ENCODE measurements at places on chromosomes 5 and 9.

DNA sequence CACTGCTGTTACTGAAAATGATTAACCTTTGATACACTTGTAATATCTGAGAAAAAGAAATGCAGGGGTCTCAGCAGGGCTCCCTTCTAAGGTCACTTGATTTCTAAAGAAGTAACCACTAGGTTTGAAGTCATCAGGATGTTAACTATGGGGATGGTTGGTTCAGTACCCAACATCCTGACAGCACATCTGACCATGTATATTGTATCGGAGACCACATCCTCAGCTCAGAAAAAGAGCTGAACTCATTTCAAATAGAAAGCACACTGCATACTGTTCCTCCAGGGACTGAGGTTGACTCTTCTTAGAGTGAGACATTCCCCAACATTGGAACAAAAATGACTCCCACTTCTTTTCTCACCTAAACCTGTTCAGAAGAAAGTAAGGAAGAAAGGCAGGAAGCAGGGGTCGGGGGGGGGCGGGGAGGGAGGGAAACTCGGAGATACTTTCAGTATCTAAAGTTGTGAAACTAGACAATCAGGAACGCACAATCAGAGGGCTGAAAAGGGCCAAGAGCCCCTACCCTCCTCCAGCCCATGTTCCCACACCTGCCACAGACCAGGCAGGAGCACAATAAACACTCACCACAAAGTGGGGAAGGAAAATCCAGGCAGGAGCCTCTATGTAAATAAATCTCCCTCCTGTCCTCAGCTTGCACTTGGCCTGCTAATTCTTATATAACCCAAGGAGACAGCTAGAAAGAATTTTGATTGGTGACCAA is 730 bp upstream of the GZMA start:
- DNase-seq: no peak

- DNase-seq: no peak
Measured at GRCh38 chr5:111667128-111667736, 89.8 kb downstream of the NREP start.

GRCh38 chr5:80967500-80968181 is 7.5 kb downstream of the RASGRF2 start:
- no peak for DNase-seq

DNA sequence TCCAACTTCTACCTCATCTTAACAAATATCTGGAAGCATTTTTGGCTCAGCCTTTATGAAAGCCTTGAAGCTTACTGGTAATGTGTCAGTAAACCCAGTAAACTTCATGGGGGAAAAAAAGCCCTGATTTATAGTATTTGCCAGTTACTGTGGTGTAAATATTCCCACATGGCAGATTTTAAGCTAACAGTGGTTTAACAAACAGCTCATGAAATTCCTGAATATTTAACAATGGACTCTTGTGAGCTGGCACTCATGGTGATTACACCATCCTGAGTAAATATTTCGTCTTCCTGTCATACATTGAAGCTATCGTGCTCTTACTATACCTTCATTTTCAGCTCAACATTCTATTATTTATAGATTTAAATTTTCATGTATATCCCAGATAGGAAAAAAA is 57.0 kb upstream of the ACOT12 start:
- DNase-seq: no peak

GRCh38 chr9:129567329-129567728 is 53.6 kb downstream of the C9orf50 start:
- DNase-seq: no peak

DNA sequence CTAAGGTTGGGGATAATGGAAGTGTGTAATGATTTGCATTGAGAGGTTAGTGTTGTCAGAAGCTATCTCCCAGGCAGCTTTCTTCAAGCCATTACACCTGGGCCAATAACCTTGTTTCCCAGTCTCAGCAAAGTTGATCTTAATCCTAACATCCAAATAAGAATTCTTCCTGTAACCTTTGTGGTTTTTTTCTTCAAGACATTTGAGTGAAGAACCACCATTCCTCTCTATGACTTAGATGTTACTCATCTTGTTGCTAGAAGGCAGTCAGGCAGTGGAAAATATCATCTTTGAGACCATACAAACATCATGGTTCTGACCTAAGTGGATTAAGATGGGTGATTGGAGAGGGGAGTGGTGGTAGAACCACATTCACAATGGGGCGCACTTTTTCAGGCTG is 103.5 kb downstream of the NDUFAF2 start:
- no peak for DNase-seq

- no peak for DNase-seq
Measured at GRCh38 chr5:139381837-139382761, 998 bp downstream of the SLC23A1 start.

- DNase-seq: no peak
Measured at GRCh38 chr5:91018200-91018599, 364.9 kb downstream of the ARRDC3 start.

DNA sequence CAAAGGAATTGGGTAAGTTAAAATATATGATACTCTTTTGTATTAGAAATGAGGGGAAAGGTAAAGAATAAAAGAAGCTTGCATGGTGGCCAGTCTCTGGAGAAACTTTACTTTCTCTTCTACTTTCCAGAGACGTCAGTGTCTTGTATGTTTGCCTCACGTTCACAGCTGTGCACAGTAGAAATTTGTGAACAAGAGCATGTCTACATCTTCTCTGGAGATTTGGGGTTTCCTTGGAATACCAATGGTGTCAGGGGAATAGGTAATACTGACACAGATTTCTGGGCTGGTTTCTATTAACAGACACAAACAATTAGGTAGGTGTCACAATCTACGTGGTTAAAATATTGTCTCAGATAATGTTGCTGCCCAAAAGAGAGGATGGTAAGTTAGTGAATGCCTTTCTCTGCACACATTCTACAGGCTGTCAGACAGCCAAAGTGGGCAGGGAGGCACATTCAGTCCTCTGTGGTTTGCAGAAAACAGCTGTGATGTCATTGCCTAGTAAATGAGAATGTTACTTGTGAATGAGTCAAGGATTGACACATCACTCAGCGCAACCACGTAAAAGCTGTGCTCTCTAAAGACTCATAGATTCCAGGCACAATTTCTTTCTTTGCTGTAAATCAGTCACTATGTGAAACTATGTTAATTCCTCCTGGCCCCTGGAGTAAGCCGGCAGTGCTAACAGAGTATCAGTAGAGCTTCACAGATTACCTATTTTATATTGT is 397.1 kb downstream of the MAN2A1 start:
- DNase-seq: no peak

DNA sequence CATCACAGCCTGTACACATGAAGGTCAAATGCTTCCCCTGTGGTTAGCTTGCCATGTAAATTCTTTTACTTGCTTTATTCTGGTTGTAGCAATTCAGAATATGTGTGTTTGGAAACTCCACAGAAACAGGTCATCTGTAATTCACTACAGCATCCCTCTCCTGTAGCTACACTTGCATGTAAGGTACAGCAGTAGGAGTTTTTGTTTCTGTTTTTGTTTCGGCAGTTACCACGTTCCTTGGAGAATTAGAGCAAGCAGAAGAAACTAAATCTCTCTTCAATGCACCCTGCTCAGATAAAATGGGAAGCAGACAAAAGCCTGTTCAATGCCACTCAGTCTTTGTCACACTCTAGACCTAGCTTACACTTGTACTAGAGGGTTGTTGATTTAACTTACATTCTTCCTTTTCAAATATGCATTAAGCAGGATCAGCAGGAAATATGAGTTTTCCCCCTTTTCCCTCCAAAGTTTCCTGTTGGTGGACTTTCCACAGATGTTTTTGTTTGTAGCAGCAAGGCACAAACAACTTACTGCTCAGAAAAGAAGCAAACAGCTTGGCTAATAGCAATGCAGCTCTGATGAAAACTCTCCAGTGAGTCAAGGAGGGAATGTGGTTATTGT is 80.9 kb downstream of the YIPF5 start:
- no peak for DNase-seq

- DNase-seq: no peak
Measured at GRCh38 chr9:122444041-122444733, 33.5 kb downstream of the OR1J1 start.

- no peak for DNase-seq
Measured at GRCh38 chr5:132074772-132075718, 1.5 kb downstream of the CSF2 start.

DNA sequence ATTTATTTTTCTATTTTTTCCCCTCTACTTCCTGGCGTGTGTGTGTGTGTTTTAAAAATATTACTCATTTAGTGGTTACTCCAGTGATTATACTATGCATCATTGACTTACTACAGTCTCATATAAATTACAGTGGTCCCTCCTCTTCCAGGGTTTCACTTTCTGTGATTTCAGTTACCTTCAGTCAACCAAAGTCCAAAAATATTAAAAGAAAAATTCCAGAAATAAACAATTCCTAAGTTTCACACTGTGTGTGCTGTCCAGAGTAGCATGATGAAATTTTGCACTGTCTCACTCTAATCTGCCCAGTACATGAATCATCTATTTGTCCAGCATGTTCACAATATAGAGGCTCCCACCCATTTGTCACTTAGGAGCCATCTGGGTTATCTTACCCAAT is 47.4 kb upstream of the CCDC112 start:
- DNase-seq: no peak

GRCh38 chr9:33375841-33376321 is 26.5 kb downstream of the AQP7 start:
- no peak for DNase-seq

GRCh38 chr5:43231977-43232376 is 40.0 kb downstream of the NIM1K start:
- no peak for DNase-seq

GRCh38 chr9:122819326-122819725 is 9.1 kb downstream of the PDCL start:
- DNase-seq: no peak

DNA sequence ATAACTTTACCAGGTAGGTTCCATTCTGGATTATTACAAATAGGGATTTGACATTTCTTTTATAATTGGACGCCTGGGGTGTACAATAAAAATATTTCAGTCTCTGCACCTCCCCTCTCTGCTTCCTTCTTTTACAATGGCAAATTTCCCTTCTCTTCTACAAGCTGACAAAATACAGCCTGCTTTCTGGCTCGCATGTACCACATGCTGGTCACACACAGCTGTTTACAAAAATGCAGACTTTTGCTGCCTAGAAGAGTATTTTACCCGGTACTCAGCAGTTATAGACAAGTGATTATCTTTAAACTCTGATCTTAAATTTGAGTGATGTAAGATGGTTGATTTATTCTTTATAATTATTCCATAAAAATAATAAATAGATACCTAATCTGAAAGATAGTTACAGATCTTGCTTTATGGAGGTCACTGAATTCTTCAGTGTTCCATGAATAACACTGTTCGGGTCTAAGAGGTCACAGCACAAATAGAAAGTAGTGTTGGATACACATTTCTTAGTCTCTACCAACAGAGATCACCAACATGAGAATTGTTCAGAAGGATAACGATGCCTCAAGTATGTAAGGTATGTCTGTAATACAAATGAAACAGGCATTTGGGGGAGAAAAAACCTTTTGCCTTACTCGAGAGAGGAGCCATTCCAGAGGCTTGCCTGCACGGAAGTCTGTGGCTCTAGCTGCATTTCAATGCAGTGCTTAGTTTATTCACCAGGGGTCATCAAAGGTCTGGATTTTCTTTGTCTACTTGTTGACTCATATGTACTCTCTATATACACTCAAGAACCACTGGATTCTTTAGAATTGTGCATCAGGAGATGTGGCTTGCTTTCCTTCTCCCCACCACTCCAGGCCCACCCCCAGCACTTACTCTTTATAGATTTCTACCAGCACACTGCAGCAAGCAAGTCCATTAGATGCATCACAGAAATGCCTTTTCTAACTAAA is 206.6 kb upstream of the RFX3 start:
- peak; percentile 73 for DNase-seq

GRCh38 chr5:6006838-6007314 is 371.5 kb downstream of the MED10 start:
- DNase-seq: no peak

- DNase-seq: no peak
Measured at GRCh38 chr9:121754655-121755436, 103.4 kb downstream of the DAB2IP start.

DNA sequence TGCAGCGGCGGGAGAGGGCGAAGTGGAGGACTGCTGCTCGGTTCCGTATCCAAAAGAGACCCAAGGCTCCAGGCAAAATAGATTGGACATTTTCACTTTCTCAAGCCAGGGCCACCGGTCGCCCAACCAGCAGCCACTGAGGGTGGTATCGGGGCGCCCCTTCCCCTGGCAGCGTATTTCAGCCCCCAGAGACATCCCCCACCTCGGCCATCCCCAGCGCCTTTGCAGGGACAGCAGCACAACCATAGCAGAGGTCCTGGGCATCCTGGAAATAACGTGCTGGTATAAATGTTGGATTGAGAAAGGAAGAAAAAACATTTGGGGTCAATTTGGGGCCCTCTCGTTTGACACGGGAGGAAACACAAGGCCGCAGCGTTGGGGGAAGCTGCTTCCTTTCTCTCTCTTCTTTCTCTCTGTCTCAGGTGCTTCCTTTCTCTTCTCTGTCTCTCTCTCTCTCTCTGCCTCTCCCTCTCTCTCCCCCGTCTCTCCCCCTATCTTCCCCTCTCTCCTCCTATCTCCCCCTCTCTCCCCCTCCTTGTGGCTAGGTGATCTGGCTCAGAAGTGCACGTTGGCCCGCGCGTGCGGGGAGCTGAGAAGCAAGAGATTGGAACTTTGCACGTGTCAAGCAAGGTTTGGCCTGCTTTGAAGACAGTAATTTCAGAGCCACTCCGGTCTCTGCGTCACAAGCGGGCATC is 624 bp upstream of the RETREG1 start:
- no peak for DNase-seq

DNA sequence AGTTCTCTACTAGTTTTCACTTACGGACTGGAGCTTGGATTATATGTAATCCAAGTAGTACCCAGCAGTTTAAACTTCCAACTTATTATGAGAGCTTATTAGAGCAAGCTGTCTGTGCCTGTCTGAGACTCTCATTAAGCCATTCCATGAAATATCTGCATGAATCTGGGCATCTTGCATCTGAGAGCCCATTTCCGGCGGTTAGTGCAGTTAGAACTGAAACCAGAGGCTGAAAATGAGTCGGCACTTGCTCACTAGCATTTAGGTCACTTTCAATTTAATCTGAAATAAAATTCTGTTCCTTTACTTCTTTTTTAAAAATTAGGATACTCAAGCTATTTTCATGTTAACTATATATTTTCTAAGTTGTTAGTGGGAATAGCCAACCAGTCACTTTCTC is 102.2 kb downstream of the MEGF10 start:
- no peak for DNase-seq

- DNase-seq: no peak
Measured at GRCh38 chr5:76620166-76620565, 3.0 kb downstream of the F2RL2 start.

DNA sequence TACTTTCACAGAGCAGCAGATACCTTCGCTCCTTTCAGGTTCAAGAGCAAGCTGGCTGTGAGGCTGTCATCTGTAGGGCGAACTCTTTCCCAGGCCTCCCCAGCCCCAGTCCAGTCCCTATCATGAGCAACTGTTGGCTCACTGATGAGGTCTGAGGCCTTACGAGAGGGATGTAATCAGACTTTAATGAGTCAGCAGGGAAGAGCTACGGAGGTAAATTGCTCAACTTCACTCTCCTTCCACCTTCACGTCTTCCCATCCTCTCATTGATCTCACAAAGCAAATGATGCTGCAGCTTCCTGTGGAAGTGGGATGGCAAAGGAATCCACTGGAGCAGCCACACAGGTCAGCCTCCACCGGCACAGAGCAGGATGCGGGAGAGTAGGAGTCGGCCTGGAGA is 130.7 kb upstream of the TBCA start:
- no peak for DNase-seq

Data from NCI-H187 (cell line).